ENCODE measurements at places on chromosomes 3 and 15.

GRCh38 chr15:72564091-72564490 lies 90.0 kb downstream of the ARIH1 start:
- DNase-seq = no peak

DNA sequence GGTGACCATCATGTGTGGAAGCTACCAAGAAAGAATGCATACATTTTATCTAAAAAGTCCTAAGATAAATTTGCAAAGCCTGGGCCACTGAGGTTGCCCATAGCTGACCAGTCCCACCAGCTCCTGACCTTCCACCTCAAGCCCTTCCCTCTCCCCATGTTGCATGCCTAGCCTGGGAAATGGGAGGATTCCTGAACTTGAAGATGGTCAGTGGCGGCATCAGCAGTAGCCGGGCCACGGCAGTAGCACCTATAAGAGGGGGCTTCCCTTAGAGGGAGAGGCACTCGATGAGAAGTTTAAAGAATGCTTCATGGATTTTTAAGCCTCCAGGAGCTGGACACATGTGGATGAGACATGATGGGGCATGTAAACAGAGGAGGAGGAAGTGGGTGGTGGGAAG lies 172.1 kb downstream of the KLF13 start:
- no peak for DNase-seq

- DNase-seq = no peak
Measured at GRCh38 chr15:34365836-34366235, 1.2 kb downstream of the LPCAT4 start.

GRCh38 chr3:192514754-192515663 lies 212.3 kb downstream of the FGF12 start:
- no peak for DNase-seq

Measured in activated T-helper 1 cell treated with anti-CD3 and anti-CD28 coated beads, Interleukin-2, amount 50 U/mL, for 16 hours (primary cell).